ENCODE measurements at places on chromosomes 4 and X.

DNA sequence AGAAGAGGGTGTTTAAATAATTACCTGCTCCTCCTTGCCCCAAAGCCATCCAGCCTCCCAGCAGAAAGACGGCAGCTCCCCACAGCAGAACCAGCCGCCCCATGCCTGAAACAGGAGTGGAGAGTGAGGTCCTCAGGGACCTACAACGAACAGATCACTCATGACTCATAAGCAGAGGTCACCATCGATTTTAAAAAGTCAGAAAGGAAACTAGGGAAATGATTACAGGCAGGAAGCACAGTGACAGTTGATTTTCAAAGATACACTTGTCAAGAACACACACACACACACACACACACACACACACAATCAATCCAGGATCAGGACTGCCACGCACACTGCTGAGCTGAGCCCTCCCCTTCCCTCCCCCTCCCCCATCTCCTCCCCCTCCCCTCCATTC is at the start of gene CRLF2:
CRLF2 (minus strand) TSS at position 118 of the 400 bp plus-strand sequence; CDS start at position 103, 15 bp downstream.
- DNase-seq = peak; percentile 7

DNA sequence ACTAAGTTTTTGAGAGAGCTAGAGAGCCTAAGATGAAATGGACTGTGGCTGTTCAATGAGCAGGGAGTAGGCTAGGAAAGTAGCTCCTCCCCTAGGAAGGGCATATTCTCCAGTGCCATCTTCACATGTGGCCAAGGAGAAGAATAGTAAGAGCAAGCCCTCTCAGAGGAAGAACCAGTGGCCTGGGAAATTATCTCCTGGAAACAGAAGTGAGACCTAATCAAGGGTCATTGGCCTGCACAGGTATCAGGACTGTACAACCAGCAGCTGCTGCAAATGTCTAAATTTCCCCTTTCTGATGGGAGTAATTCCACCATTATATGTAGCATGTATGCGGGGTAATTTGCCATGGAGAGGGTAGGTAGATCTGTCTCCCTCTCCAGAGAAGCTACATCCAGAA is 334.8 kb upstream of the RASGEF1B start:
- DNase-seq = no peak

DNA sequence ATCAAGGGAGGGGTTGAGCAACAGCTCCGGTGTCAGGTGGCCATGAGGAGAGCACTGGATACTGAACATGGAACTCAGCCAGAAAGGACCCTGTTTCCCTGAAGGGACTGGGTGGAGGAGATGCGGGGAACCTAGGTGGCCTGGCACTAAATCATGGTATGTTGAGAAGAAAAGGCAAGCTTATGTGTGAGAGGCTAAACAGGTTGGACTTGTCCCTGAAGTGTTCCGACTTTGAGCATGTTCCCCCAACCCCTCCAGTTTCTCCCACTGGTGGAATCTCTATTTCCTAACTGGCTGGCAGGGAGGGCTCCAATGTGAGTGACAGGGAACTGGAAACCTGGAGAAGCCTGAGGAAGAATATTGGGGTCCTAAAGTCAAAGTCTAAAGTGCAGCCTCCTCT is 69.5 kb downstream of the PLAC1 start:
- DNase-seq = no peak

DNA sequence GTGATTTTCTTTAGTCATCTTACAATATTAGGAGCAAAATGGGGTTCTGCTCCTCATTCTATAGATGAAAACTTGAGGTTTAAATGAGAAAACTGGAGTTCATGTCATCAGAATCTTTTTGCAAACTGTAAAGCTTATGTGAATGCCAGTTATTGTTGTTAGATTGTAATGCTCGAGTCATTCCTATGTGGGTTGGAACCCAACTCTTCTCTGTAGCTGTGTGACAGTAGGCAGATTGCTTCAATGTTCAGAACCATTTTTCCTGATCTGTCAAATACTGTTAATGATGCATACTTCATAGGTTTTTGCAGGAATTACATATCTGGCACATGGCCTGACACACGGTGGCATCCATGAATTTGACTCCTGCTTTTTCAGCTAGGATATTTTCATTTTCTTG is 178.9 kb downstream of the RAPGEF2 start:
- no peak for DNase-seq

DNA sequence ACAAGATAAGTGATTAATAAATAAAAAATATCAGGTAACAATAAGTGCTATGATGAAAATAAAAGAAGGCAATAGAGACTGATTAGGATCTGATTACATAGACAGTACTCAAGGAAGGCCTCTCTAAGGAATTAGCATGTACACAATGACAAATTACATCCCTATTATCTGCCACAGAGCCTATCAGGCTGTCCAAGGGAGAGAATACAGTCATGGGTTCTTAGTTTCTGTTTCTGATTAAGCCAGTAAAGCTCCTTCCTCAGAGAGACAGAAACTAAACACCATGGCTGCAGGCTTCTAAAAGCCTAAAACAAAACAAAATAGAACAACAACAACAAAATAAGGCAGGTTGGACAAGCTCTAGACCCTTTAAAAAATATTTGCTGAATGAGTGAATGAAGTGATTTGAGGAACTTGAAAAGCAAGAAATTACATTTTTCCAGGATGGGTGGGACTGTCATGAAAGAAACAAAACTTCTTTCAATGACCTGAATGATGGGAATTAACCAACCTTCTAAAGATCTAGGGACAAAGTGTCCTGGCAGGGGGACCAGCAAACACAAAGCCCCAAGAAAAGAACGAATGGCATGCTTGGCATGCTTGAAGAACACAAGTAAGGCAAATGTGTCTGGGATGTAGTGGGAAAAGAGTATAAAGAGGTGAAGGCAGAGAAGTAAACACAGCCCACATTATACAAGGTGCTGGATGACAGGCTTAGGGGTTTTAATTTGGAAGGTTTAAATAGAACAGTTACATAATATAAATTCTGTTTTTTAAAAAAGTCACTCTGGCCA is 44.1 kb downstream of the NAA11 start:
- no peak for DNase-seq

DNA sequence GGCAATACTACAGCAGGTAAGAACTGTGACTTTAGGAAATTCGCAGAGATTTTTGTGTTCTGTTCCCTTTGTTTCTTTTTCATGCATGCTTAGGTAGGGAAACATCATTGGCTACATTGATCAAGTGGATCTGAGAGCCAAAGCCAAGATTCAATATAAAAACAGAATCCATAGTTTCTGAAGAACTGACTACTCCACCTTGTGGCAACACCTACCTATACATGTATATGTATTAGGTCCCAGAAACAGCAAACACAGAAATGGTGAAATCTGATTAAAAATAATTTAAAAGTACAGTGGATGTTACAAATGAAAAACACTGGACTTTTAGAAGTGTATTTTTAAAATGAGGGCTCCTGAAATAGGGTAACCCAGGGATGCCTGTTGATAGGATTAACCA is 322.6 kb upstream of the MAOA start:
- DNase-seq = peak; percentile 2

DNA sequence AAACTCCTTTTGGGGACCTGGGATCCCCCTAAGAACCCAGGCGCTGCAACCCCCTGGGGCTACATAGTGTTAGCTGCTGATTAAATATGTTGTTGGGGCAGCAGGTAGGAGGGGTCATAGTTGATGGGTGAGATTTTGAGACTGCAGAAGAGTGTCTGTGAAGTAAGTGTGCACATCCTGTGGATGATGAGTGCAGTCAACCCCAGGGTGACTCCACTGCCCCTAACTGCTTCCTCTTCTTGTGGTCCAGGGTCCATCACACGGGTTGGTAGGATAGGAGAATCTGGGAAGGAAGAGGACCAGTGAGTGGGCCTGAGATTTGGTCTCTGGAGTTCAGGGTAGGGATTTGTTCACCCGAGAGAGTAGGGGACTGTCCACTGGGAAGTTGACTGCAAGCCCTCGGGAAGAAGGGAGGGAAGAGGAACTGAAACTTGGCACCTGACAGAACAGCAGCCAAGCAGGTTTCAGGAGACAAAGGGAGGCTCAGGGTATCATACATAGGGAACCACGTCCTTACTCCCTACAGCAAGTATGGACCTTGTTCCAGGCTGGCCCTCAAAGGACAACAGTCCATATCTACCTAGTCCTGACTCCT is 8.5 kb downstream of the DLG3 start:
- DNase-seq = no peak

All from dermis microvascular lymphatic vessel endothelial cell (primary cell).